Femur (tissue), 1 donor: ENCODE measurements at places on chromosomes 5 and 9.

DNA sequence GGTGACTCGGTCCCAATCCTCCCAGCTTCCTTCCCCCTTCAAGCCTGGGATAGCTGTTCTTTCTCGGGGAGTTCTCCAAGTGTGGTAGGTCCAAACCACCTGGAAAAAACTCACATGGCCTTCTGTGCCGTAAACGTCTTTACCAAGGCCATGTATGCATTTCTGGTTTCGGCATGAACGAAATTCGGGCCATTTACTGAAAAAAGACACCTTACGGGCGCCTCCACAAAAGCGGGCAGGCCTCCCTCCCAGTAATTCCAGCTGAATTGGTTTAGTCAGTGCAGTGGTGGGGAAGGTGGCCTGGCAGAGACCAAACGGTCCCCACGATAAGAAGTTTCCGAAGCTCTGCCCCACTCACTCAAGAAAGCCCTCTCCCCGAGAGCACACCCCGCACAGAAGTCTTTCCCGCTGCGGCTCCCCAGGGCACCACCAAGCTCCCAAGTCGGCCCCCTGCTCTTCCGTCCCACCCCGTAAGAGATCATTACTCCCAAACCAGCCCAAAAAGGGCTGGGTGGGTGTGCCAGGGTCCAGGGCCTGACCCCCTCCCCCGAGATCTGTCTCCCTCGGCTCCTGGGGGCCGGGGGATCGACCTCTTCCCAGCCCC, 86.3 kb upstream of the MELK start:
- DNase-seq = no peak

DNA sequence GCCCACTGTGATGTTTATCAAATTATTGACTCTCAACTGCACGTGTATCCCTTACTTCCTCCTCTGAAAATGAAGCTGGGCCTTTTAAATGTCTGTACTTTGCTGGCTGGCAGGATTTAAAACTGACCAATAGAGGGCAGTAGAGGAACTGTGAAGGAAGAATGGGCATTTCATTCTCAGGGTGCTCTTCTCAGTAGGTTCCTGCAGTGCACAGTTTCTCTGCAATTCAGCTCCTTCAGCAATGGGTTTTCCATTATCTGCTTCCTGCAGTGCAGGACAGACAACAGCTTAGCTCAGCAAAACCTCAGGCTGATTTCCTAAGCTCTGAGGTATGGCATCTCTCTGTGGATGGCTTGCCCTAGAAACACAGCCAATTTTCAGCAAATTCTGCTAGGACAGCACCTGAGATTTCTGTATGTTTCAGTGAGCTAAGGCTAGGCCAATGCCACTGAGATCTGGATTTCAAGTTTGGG, 298.4 kb upstream of the PRDM9 start:
- DNase-seq = no peak

GRCh38 chr5:120457839-120458507, 6.1 kb upstream of the PRR16 start:
- DNase-seq = peak; percentile 47

- no peak for DNase-seq
These were observed 2.2 kb downstream of the TMEM141 start for GRCh38 chr9:136793086-136793946.

DNA sequence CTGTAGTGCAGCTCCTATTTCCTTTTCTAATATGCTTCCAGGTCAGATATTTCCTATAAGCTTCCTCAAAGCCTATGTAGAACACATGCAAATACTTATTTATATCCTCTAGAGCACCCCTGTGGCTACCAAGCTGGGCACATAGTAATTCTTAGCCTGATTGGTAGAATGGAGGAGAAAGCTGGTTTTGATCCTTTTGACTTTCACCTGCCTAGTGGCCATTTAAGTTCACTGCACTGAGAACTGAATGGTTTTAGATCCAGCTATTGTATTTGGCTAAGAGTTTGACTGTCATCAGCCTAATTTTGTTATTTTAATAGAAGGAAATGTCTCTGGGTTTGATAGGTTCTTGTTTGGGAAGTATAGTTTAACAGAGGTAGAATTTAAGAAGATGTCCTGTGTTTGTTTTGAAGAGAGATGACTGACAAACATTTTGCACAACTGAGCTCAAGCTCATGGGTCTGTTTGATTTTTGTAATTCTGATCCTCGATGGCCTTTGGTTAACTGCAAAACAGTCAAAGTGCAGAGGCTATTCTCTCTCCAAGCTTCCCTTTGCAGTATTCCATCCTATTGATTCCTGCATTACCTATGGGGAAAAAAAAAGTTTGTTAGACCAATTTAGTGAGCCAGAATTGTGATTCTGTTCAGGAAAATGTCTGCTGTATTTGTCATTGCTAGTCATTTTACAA, 85.4 kb downstream of the KCNN2 start:
- no peak for DNase-seq

GRCh38 chr5:80103371-80103770, 68.2 kb downstream of the THBS4 start:
- no peak for DNase-seq

DNA sequence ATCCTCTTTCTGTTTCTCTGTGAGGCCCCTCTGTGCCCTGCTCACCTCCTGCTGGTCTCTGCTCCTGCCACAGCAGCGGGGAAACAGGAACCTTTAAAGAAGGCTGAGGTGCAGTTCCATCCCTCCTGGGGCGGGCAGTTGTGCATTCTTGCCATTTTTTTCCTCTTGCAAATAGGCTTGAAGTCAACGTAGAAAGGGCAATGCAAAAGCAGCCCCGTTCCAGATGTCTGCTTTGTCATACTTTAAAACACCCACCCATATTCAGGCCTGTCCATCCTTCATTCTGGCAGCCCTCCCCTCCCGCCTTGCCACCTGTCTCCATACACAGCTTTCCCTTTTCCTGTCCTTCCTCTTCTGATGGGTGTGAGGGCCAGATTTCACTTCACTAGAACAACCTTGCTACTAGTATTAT, 65.4 kb upstream of the KLF9 start:
- no peak for DNase-seq
